ENCODE measurements at places on chromosomes 3 and 15.

DNA sequence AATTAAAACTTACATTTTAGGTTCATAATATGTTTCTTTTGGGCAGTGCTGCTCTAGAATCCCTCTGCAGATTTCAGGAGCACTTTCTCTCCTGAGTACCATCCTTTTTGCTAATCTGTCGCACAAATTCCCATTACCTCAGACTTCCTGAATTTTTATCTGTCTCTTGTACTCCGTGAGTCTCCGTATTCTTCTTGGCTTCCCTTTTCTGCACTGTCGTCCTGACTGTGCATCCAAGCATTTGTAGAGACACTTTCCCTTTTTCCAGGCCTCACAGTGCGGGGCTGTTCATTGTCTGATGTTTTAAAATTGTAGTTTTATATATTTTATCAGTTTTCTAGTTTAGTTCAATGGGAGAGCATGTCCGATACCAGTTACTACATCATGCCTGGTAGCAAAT, 27.3 kb downstream of the MEF2A start:
- DNase-seq: no peak

DNA sequence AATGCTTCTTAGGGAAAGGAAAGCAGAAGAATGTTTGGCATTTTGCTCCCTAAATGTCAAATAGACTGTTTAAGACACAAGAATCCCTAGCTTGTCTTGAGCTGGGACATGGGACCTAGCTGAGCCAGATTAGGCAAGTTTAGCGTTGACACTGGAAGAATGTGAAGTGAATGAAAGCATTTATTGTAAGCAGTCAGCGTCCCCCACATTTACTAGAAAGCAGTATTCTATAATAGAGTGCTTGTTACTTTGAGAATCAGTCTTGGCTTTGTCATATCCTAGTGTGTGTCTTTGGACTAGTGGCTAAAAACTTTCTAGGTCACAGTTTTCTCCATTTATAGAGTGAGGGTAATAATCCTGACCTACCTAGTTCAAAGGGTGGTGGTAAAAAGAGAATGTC, 161.6 kb downstream of the ADAMTSL3 start:
- no peak for DNase-seq

DNA sequence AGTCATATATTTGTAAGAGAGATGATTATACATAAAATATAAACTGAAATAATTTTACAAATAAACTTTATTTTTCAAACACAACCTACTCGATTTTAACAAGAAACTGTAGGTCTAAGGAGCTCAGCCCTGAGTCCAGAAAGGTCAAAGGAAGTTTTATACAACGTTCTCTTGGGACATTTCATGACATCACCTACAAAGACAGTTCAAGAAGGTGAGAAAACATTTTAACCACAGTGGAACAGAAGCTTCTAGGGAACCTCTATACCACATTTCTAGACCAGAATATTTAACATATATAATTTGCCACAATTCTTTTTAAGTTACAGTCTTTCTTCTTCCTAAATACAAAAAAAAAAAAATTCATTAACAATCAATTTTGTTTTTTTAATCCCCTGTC, 40.1 kb downstream of the CBLB start:
- DNase-seq: no peak

DNA sequence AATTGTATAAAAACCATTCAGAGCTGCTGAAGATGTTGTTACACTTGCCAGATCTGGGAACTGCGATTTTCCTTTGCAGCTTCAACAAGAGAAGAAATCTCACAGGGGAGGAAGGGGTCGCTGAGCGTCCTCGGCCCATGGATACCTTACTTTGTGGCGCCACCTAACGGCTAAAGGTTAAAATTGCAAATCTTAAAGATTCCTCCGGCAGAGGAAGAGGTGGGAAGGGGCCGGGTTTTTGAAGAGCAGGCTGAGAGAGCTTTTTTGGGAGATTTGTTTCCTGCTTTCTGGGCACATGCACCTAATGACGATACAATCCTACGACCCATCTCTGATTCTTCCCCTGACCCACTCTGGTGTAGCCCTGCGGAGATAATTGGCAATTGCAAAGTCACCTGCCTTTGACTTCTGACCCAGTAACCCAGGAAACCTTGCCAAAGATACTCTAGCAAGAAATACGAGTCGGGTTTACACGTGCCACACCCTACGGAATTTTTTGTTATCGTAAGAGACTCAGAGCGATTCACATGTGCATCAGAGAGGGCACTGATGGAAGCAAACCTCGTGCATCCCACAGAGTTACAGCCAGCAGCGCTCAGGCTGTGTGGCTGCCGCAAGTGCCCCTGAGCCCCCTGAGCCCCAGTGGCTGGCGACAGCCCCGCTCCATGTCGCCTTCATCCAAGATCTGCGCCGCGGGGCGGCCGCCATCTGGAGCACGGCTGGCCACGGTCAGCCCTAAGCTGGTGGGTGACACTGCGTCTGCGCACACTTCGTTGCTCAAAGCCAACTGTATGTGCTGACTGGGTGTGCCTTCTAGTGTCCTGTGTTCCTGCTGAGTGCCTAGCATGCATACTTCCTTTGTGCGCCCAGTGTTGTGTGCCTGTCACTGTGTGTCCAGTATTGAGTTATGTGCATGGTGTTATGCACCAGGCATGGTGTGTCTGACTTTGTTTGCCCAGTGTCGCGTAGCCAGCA, 55.2 kb upstream of the CHRNA7 start:
- DNase-seq: no peak

DNA sequence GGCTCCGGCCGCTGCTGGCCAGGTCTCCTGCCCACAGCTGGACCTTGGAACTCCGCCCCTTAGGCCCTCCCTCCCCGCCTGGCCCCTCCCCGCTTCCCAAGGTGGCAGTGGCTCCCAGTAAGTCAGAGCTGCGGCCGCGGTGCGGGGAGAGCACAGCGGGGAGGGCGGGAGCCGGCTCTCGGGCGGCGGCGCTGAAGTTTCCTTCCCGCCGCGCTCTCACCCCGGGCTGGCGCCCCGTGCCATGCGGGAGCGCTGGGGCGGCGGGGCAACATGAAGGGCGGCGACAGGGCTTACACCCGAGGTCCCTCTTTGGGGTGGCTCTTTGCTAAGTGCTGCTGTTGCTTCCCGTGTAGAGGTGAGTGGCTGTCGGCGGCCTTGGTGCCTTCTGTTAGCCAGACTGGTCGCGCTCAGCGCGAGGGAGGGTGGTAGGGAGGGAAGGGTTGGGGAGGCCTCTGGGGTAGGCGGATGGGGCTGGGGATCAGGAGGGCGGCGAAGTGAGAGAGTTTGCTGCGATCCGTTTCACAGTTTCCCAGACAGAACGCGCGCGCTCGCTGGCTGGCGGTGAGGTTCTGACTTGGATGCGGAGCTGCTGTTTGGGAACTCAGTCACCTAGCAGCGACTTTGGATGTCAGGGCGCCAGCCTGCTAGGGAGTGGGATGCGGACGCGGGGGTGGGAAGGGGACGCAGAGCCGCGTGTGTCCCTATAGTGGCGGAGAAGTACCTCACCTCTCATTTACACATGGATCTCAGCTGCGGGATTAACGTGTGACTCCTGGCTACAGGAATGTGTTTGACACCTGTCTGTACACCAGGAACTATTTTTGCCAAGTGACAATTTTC, 145.5 kb upstream of the UMPS start:
- peak; percentile 52 for DNase-seq

- DNase-seq: peak; percentile 49
Observed at GRCh38 chr15:58298879-58299850, 132.6 kb upstream of the LIPC start.

GRCh38 chr3:153289334-153289808, 127.3 kb downstream of the RAP2B start:
- no peak for DNase-seq

DNA sequence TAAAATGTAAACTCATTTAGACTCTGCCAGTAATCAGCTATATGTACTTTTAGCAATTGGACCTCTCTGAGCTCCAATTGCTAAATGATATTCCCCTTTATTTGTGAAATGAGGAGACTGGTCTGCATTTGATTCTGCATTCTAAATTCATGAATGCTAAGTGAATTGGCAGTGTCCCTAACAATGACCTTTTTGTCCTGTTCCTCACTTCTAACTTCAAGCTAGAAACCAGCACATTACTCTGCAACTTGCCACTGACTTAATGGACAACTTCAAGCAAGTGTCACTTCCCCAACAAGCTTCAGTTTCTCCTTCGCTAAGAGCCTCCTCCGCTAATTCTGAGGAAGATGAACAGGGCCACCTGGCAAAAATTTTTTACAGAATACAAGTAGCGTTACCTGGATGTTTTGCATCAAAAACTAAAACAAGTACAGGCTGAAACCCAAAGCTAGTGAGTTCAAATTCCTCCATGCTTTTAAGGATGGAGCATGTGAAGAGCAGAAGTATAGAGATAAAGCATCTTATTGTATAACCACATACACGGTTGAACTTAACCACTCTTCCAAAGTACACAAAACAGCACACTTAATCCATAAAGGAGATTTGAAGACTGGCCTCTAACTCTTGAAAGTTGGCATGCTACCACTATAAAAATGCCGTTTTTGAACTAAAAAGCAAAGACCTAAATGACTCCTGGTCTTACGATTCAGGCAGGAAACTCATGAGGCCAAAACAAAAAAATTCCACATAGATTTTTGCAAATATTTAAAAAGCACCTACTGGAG, 207.6 kb downstream of the MAGI1 start:
- no peak for DNase-seq

GRCh38 chr15:77094397-77095030, 23.6 kb upstream of the TSPAN3 start:
- DNase-seq: no peak

DNA sequence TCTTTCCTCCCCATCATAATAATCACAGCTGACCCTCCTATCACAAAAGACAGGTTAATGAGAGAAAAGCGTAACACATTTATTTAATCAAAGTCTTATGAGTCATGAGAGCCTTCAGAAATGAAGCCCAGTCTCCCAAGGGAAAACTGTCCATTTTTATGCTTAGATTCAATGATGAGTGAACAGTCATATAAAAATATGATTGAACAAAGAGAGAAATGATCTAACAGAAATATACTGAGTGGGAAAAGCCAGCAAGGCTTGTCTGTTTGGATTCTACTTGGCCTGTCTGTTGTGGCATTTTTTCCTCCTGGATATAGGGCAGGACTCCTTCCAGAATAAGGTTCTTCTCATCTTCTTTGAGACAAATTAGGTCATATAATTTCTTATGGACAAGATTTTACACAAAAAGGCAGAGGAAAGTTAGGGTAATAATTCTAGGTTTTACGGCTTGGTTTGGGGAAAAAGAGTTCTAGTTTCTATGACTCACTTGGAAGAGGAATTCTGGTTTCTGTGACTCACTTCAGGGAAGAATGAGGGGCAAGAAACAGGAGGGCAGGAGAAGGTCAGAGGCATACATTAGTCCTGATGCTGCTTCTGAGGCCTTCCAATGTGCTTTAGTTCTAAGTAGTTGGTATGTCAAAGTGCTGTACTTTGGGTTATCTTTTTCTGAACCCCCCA, 534.2 kb downstream of the ZIC1 start:
- DNase-seq: no peak

GRCh38 chr3:168330983-168331382, 235.3 kb upstream of the GOLIM4 start:
- DNase-seq: no peak
